ENCODE measurements at places on chromosomes 12 and 14.
A peak's percentile ranks its signal among the peaks of the same experiment; 100 is the strongest.

- DNase-seq = no peak
These were observed 808 bp downstream of the ITPR2 start for GRCh38 chr12:26831951-26832821.

- DNase-seq = no peak
These were observed 33.5 kb upstream of the ADGRD1 start for GRCh38 chr12:130920119-130920703.

DNA sequence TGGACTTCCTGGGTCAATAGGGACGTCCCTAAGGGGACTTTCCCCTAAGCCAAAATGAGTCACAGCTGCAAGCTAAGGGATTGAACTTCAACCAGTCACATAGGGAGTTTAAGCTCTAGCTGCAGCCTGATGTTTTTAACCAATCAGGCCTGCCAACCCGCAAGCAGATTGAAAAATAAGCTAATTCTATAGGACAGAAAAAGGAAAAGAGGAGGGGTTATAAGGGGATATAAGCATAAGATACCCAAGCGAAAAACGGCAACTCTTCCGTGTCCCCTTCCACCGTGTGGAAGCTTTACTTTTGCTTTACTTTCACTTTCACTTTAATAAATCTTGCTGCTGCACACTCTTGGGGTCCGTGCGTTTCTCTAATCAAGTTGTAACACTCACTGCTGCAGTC, 24.4 kb downstream of the ATP23 start:
- no peak for DNase-seq

GRCh38 chr14:59275668-59276067, 87.2 kb downstream of the DAAM1 start:
- DNase-seq = no peak

- DNase-seq = no peak
These were observed 123.3 kb downstream of the HECTD4 start for GRCh38 chr12:112258926-112259325.

GRCh38 chr12:119177724-119178380, 879 bp upstream of the HSPB8 start:
- no peak for DNase-seq

DNA sequence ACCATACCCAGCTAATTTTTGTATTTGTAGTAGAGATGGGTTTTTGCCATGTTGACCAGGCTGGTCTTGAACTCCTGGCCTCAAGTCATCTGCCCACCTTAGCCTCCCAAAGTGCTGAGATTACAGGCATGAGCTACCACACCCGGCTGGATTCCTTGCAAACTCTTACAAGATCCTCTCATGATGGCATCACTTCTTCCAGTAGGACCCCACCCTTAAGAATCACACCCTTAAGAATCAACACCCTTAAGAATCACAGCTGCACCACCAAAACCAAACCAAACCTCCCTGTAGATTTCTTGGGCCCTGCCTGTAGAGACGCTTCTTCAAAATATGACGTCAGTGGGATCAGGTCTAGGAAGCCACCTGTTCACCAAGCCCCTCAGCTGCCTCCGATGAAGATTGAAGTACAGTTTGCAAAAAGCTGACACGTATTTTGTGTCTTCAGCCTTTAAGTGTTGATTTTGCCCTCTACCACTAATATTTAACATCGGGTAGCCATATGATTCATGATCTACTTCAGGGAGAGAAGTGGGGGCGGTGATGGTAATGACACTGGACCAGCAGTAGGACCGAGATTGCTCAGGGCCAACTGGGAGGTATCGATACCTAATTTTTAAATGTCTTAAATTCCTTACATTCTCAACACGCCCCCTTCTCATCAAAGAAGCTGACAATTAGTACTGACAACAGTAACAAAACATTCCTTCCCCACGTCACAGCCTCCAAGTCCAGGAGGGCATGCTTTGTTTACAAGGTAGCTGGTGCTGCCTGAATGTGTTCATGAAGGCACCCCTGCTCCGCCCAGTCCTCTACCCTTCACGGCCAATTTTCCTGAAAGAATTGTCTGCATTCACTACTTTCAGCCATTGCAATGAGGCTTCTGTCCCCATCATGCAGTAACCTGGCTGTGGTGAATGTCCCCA, 57.2 kb downstream of the ESRRB start:
- no peak for DNase-seq

DNA sequence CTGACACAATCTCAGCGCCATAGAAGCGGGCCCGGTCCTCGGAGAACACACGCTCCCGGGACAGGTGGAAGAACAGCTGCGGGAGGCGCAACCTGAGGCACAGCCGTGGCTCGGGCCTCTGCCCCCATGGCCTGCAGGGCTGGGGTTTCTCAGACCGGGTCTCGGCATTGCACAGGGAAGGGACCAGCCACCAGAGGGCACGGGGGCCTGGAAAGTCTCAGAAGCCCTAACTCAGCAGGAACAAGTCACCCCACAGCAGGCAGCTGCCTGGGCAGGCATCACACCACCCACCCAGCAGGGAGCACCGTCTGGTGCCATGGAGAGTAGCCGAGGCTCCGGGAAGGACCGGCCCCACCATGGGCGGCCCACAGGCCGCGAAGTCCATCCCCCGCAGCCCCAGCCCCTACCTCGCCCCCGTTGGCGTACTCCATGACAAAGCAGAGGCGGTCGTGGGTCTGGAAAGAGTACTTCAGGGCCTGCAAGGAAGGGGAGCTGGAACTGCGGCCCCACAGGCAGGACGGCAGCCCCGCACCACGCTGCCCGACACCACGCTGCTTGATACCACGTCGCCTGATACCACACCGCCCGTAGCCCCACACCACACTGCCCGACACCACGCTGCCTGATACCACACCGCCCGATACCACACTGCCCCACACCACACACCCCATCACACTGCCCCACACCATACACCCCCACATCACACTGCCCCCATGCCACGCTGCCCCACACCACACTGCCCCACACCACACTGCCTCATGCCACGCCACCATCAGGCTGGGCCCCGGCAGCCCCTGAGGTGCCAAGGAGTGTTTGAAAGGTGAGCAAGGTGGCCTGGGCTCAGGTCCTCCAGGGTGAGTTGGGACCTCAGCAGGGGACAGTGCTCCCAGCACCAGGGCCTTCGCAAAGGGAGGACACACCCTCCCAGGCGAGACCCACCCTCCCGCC, 20.8 kb downstream of the SIVA1 start:
- DNase-seq = peak; percentile 23

DNA sequence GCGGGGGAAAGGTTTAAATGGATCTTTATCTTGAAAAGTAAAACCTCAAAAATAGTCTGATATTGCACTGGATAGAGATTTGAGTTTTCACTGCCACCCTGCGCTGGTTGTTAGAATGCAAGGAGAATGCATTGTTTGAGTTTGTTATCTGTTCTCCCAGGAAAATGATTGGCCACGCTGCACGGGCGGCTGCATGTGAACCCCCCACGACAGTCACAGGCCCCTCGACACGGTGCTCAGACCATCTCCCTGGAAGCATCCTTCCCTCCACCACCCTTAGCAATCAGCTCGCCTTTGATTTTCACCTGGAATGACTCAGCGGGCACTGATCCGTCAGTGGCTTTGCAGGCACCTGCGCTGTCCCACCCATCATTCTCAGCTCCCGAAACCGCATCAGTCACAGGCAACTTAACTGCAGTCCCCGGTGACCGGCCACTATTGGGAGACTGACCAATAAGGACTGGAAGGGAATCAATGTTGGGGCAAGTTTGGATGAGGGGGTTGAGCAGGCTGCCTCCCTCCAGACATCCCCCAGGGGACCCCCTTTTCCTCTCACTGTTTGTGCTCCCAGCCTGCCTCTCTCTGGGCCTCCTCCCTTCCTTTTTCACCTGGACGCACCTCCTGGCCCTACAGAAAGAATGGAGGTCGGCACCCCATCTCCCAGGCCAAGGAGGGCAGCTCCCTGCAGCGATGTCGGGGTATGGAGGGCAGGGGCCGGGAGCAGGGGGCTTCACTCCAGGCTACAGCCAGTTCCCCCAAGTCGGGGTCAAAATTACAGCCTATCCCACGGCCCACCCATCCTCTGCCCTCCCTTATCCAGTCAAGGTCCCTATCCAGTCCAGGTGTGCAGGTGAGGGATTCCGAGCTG, 28.5 kb upstream of the C14orf180 start:
- no peak for DNase-seq

GRCh38 chr12:58069268-58069963, 128.0 kb downstream of the ATP23 start:
- no peak for DNase-seq

- DNase-seq = no peak
These were observed 28.5 kb downstream of the TTC6 start for GRCh38 chr14:37623971-37624370.

DNA sequence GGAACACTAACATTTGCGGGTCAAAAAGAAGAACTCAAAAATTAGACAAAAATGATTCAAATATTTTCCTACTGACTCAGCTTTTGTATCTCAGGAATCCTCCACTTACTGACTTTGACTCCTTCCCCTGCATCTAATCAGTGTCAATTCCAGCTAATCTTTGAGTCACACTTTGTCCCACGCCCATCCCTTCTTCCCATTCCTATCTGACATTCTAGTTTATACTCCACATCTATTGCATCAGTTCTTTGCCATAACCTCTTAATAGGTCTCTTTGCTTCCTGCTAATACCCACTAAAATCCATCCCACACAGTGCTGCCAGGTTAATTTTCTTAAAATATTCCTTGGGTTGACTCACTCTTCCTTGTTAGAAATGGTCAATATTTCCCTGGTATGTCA, 19.1 kb downstream of the BBS10 start:
- no peak for DNase-seq

DNA sequence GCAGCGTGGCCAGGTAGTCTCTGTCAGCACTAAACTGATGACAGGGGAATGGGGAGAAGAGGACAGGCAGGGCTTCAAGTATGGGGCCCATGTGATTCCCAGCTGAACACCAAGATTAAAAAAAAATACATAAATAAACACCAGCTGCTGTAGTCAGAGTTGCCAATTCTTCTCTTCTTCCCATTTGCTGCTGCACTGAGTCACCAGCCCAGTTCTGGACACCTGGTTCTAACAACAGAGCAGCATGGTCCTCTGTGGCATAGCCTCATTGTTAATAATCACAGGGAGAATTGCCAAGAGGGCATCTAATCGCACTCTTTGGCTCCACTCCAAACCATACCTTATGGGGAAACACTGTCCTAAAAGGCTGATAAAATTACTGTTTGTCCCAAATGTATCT, 15.1 kb downstream of the PPM1H start:
- DNase-seq = peak; percentile 86

DNA sequence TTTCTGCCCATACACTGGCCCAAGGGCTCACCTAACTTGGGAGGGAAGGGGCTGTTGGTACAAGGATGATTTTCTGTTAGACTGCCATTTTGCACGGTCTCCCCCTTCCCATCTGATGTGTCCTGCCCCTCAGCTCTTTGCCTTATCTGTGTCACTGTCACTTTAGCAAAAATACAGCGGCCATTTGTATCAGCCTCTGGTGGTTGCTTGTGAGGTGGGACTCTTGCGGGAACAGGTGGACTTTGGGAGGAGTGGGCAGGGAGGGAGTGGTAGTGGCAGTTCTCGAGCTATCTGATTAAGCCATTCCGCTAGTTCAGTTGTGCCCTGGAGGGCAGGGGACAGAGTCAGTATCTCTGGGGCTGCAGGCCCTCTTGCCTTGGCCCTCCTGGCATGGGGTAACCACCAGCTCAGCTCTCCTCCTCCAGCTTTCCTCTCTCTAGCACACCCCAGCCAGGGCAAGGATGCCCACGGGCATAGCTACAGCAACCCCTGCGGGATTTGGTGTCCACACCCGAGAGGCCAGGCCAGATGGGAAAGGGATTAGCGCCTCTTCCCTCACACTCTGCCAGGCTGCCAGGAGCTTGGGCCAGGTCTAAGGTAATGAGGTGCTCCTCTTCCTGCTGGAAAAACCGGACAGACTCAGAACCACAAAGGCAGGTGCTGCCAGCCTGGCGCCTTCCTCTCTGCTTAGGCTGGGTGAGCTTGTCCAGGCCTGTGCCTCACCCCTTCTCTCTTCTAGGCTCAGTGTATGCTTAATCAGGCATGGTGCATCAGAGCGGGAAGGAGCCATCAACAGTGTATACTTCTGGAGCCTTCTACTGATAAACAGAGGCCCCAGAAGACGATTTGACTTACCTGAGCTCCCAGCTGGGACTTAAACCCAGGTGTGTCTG, 8.7 kb downstream of the SLC48A1 start:
- no peak for DNase-seq

- no peak for DNase-seq
These were observed 401.8 kb downstream of the BTG1 start for GRCh38 chr12:91743704-91744321.

DNA sequence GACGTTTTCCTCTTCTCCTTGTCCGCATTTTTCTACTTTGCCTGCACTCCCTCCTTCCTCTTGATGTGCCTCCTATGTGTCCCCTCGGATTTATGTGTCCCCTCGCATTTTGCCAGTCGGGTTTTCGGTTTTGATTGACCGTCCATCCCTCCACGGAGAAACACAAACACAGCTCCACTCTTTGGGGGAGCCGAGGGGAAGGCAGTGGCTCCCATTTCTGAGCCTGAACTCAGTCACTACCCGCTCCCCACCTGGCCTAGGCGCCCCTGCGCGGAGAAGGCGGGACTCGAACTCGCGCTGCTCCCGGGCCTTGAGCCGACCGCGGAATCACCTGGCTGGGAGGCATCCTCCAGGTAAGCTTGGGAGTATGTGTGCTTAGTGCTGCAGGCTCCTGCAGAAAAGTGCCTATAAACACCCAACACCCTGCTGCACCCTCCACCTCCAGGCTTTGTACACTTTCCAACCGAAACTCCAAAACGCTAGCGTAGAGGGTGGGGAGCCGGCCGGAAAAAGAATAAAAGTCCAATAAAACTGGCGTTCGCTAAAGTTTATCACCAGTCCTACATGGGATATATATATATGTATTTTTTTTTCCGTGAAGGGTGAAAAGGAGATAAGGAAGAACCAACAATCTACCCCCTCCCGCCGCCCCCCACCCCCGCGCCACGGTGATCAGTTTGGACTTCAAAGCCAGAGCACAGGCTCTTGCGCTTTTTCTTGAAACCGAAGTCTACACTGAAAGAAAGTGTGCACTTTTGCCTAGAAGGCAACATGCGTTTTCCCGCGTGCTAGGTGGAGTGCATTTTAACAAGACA, 3.3 kb upstream of the CCND2 start:
- no peak for DNase-seq

- DNase-seq = no peak
These were observed 139.3 kb upstream of the PZP start for GRCh38 chr12:9347328-9348127.

GRCh38 chr14:54686219-54686870, 119.4 kb downstream of the SAMD4A start:
- DNase-seq = no peak

DNA sequence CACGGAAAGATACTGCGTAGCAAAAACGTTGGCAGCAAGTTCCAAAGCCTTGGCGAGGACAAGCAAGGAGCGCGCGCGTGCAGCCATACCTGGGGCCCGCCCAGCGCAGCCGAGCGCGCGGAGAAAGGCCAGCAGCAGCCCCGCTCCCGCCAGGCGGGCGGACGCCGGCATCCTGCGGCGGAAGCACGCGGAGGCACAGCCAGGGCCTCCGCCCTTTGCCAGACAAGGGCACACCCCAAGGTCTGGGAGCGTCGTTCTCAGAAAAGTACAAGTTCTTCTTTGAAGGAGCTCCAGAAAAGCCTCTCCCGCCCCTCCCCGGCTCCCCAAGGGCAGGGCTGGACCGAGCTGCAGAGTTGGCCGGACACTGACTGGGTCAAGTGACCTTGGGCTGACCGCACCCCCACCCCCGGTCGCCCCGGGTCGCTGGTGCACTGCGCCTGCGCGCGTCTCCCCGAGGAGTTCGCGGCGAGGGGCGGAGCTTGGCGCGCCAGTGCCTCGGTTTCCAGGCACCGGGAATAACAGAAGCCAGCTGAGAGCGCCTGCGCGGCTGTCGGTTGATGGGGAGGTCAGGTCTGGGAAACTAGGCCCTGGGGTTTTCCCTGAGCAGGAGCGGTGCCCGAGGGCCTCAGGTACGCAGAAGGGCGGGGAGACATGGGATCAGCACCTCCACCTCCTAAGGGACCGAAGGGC, at the start of gene ZC2HC1C:
ZC2HC1C (plus strand) TSS at position 521 of the 690 bp plus-strand sequence. CDS start 933 bp downstream, outside the sequence.
- peak; percentile 41 for DNase-seq

All from DMS 273 treated with DMSO at 0.1 percent for 48 hours (cell line).